ENCODE measurements at places on chromosomes 7 and 10.

GRCh38 chr7:34224281-34224680, 318.9 kb downstream of the BMPER start:
- no peak for DNase-seq

DNA sequence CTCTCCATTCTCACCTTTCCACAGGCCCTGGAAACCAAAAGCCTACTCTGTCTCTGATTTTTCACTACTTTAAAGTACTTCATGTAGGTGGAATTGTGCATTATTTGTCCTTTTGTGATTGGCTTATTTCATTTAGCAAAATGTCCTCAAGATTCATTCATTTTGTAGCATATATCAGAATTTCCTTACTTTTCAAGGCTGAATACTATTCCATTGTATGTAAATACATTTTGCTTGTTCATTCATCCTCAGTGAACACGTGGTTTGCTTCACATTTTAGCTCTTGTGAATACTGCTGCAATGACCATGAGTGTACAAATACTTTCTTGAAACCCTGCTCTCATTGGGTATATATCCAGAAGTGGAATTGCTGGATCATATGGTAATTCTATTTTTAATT, 8.8 kb downstream of the C1GALT1 start:
- no peak for DNase-seq

DNA sequence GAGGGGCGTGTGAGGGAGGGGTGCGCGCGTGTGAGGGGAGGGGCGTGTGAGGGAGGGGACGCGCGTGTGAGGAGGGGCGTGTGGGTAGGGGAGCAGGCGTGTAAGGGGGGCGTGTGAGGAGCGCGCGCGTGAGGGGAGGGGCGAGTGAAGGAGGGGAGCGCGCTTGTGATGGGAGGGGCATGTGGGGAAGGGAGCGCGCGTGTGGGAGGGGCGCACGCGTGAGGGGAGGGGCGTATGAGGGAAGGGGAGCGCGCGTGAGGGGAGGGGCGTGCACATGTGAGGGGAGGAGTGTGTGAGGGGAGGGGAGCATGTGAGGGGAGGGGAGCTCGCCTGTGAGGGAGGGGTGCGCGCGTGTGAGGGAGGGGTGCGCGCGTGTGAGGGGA, 19.1 kb downstream of the MXI1 start:
- no peak for DNase-seq

GRCh38 chr10:110701617-110701971, 57.5 kb downstream of the RBM20 start:
- DNase-seq = no peak

GRCh38 chr7:112383671-112384417, 66.4 kb upstream of the IFRD1 start:
- DNase-seq = no peak

DNA sequence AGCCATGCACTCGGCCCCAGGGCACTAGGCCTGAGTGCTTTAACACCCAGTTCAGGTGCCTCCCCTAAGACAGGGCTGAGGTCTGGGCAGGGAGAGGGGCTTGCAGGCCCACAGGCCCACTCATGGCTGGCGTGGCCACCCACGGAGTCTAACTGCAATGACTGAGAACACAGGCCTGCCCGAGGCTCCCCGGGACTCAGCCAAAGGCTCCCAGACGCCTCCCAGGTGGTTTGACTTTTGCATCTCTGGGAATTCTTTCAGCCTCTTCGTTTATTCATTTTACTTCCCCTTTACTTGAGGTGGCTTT, 37.3 kb downstream of the PTPRN2 start:
- no peak for DNase-seq

- DNase-seq = no peak
These were observed 7.2 kb downstream of the PALS2 start for GRCh38 chr7:24580283-24580946.

DNA sequence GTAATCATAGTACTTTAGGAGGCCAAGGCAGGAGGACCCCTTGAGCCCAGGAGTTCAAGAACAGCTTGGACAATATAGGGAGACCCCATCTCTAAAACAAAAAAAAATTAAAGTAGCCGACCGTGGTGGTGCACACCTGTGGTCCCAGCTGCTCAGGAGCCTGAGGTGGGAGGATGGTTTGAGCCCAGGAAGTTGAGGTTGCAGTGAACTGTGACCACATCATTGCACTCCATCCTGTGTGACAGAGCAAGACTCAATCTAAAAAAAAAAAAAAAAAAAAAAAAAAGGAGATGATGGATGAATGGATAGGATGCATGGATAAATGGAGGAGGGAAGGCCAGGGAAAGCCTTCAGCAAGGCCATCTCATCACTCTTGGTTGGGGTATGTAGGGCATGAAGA, 33.4 kb upstream of the BMPR1A start:
- DNase-seq = no peak

GRCh38 chr10:60236869-60237524, 152.7 kb downstream of the ANK3 start:
- no peak for DNase-seq

DNA sequence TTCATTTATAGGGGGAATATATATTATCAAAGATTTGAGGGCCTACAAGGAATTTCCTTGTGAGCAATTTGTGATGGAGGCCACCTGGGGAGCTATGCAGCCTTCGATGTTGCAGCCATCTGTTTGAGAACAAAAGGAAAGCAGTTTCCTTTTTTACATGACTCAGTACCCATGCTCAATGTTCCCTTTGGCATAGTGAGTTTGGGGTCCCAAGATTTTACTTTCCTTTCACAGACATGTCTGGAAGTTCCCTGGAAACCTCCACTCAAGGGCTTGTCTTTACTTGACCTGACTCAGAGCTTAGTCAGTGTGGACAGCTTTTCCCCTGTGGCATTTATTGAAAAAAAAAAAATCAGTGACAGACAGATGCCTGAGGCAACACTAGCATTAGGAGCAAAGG, 73.5 kb upstream of the VIPR2 start:
- no peak for DNase-seq

DNA sequence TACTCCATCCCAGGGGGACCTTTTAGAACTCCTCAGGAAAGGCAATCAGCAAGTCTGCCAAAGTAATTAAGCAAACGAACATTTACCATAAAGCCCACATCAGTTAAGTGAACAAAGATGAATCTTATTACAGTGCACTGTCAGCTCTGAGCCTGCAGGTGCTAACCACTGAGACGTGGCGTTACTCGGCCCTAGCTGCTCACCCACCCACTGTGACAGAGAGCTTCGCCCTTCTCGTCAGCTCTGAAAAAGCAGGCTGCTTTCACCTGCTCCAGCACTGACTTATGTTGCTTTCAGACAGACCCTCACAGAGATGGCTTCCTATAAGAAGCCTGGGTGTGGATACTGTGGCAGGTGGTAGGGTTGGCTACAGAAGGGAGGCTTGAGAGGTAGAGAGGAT, 57.7 kb upstream of the KCNIP2 start:
- DNase-seq = no peak

- DNase-seq = no peak
These were observed 25.1 kb upstream of the NKX6-2 start for GRCh38 chr10:132810807-132811700.

GRCh38 chr7:27091105-27091504, 4.7 kb downstream of the HOXA1 start:
- no peak for DNase-seq

DNA sequence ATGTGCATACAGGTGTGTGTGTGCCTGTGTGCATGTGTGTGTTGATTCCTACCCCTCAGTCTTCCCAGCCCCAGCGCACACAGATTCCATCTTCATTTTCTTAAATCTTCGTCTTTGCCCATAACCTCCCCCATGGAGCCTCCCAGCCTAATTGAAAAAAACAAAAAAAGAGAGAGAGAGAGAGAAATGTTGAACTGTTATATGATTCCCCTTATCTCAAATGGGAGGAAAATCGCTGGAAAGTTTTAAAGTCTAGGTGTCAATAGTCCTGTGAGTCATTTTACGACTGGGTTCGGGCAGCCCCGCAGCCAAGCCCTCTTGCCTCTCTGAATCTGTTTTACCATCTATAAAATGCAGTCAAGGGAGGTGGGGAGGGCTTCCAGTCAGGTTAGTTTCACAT, 60.9 kb downstream of the SPOCK2 start:
- no peak for DNase-seq

DNA sequence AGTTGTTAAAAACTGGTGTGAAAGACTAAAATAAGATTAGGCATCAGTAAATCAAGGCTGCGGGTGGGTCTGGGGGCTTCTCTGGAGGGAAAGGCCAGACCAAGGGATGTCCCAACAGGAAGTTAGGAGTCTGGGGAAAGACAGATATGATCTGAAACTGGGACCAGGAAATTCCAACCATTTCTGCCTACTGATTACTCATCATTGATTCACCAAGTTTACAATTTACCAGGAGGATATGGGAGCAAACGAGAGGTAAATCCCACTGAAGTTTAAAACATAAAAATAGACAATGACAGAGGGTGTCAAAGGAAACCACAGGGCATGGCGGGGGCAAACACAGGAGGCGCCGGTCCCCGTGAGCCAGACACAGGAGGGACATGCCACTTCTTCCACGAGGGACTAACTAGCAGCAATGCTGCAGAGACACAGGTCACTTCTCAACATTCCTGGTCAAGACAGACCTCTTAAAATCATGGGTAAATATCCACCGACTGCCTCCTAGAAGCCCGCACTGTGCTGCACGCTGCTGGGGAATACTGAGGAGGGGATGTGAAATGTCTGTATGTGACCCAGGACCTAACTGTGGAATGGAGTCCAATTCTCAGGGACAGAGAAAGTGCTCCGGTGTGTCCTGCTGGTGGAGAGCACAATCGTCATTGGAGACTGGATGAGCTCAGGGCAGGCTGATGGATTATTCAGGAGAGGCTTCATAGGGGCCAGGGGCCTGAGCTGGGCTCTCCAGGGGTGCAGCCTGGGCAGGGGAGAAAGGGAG, 153.4 kb upstream of the KLF14 start:
- no peak for DNase-seq

- DNase-seq = no peak
These were observed 9.3 kb downstream of the CRYGN start for GRCh38 chr7:151430391-151431205.

GRCh38 chr7:12358694-12359093, 45.0 kb downstream of the VWDE start:
- no peak for DNase-seq

DNA sequence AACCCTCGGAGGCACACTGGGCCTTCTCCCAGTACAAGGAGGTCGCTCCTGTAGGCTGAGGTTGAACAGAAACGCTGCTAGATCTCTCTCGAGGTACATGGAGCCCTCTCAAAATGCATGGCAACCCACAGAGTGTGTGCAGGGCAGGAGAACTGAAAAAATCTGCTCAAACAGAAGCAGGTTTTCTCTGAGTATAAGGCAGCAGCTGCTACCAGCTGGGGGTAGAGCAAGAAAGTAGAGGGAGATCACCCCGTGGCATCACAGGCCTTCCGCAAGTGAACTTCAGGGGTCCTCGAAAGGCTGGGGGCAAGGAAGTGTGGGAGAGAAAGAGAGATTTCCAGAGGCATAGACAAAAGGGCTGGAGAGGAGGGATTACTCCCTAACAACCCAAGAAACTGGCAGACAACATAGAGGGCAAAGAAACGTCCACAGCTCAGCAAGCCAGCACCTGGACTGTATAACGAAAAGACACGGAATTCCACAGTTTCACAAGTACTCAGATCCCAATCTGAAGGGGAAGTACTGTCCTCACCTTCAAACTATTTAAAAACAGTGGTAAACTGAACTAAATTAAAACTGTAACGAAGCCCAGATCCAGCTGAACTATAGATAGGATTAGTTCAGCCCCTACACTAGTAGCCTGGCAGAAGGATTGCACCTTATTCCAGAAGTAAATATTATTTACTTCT, 299.2 kb downstream of the IPMK start:
- DNase-seq = no peak

DNA sequence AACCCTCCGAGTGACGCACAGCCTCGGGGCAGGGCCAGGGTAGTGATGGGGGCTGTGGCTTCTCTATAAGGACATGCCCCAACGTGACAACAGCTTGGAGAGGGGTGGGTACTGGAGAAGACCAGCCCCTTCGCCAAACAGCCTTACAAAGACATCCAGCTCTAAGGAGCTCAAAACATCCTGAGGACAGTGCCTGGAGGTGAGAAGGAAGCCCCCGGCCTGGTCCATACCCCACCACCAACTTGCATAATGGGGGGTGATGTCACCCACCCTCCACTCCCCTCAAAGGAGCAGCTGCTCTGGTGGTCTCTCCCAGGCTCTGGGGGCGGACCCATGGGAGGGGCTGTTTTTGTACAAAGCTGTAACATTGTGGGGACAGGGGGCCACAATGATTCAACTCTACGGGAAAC, 15.1 kb downstream of the PRSS2 start:
- DNase-seq = no peak

DNA sequence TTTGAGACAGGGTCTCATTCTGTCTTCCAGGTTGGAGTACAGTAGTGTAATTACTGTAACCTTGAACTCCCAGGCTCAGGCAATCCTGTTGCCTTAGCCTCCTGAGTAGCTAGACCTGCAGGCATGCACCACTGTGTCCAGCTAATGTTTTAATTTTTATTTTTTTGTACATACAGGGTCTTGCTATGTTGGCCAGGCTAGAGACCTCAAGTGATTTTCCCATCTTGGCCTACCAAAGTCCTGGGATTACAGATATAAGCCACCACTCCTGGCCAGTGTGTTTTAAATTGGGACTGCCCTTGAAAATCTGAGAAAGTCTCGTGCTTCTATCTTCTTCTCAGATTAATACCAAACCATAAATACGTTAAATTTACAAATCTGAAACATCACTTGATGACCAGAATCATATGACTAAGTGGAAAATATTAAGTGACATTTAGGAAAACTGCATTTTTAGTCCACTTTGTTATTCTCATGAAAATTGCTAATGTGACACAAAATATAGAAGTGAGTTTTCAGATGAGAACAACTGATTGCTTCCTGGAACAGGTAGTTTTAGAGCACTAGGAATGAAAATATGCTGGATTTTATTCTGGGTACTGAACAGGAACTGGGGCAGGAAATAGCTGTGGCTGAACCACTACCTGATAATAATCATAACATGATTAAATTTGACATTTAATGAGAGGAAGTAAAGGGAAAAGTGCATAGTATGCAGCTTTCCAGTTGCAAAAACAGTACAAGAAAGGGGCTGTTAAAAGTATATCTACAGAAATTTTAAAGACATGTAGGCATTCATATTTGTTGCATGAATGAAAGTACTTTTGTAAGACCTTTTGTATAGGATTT, 4.2 kb downstream of the PHTF2 start:
- DNase-seq = no peak

DNA sequence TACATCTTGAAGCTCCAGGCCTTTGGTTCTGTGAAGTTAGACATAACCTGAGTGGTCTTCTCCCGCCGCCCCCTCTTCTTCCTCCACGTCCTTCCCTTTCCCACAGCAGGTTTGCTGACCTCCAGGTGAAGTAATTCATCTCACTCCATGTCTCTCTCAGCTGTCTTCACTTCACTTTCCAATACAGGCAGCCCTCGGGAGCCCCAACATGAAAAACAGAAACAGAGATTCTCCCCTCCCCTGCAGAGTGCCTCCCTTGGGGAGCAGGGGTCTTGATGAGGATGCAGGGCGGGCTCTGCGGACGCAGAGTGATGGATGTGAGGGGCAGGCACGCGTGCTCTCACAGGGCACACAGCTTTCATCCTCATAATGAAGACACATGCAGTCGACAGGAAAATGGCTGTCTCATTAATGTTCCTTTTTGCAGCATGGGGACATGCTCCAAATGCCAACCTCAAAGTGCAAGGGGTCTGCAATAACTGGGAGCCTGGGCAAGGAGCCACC, 95.6 kb downstream of the GPAM start:
- DNase-seq = no peak

Data from cortex of kidney (tissue), 1 donor.